ENCODE measurements at places on chromosomes 2 and 18.

DNA sequence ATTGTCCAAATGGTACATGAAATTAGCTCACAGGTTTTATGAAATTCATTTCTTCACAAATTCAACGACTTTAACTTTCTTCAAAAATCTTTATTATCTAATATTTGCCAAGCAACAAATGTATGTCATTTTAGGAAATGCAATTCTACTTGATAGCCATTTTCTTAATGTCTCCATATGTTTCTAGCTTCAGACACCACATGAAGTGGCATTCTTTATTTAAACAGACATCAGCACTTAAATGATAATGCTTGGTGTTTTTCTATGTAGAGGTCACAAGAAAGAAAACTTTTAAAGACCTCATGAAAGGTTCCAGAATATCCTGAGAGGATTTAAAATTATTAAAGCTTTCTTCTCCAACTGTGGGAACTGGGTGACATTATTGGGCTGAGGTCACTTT is 44.2 kb upstream of the XIRP2 start:
- no peak for DNase-seq

GRCh38 chr2:45653122-45653913 is 1.8 kb downstream of the PRKCE start:
- no peak for DNase-seq

GRCh38 chr2:29164091-29164846 is 49.1 kb downstream of the CLIP4 start:
- DNase-seq = no peak

- DNase-seq = peak; percentile 42
Measured at GRCh38 chr2:25672494-25673299, 680 bp downstream of the DTNB start.

- peak; percentile 18 for DNase-seq
Measured at GRCh38 chr2:1887915-1888314, 143.6 kb upstream of the PXDN start.

GRCh38 chr2:44941551-44942234 is at the start of gene SIX3:
TSS of gene SIX3 (plus strand) at chr2:44941702. CDS start at chr2:44942105, 403 bp downstream.
- DNase-seq = no peak

DNA sequence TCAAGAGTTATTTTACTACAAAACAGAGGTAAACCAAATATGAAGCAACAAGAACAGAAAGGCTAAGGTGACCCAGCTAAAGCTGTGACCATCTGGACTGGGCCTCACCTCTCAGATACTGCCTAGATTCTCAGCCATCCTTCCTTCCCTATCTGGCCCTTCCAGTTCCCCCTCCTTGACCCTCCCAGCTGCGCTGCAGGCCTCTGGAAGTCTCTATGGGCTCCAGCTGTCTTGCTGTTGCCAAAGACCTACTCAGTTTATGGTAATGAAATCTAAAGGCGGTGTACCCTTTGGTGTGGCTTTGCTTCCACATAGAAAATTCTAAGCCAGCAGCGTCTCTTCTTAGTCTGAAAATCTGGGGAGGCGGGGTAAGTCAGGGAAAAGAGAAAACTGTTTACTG is 55.7 kb downstream of the ARHGEF33 start:
- no peak for DNase-seq

- no peak for DNase-seq
Measured at GRCh38 chr2:9331704-9332103, 91.6 kb downstream of the ITGB1BP1 start.

DNA sequence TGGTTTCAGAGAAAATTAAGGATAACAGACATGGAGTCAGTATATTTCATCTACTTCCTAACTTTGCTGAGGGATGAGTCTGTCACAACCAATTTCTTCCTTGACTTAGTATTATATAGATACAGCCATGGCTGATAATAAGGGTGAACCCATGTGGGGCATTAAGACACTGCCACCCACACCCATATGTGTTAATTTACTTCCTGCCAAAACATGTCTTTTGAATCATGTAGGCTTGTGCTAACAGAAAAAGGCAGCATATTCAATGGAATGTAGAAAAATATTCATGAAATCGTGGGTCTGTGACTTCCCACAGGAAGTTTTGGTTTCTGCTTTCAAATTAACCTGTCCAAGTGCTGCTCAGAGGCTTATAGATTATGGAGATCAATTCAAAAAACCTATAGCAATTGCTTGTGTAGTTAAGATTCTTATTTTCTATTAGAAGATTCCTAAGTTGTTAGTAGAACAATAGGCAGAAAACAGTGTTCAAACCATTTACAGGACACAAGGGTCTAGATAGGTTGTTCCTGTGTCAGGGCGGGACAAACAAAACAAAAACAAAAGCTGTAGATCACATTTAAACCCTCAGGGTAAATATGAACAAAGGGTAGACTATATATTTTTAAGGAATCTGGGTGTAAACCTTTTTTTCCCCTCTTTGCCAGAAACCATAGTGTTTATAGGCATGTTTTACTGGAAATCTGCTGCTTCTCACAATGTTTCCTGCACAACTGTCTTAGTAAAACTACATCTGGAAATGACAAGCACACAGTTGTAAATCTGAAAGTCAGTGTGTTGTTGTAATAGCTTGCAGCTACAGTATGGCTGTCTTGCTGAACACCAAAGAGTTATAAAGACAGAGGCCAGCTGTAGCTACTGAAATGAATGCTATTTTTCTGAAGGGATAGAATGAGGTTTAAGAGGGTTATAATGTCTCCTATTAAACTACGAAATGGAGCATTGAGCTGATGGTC is 691.2 kb downstream of the EPHA4 start:
- no peak for DNase-seq

- no peak for DNase-seq
Measured at GRCh38 chr18:47180765-47181164, 4.6 kb upstream of the IER3IP1 start.

DNA sequence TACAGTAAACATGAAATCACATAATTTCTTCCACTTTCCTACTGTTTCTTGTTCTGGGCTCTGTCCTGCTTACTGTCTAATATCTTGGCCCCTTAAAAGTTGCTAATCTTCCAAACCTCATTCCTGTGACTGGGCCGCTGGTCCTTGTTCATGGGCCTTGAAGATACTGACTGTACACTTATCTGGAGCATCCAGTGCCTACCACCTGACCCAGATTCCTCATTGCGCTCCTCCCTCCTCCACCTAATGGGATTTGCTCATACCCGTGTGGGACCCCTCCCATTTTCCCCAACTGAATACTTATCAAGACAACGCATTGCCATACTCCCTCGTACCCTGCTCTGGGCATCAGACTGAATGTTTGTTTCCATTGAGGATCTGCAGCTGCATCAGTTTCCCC is 6.1 kb upstream of the IL37 start:
- no peak for DNase-seq

GRCh38 chr2:12205086-12205485 is 458.7 kb downstream of the LPIN1 start:
- no peak for DNase-seq

All from HT-29 (cell line).